ENCODE measurements at places on chromosomes 7 and 10.

GRCh38 chr10:95604630-95605029 is 43.5 kb upstream of the SORBS1 start:
- DNase-seq = no peak

DNA sequence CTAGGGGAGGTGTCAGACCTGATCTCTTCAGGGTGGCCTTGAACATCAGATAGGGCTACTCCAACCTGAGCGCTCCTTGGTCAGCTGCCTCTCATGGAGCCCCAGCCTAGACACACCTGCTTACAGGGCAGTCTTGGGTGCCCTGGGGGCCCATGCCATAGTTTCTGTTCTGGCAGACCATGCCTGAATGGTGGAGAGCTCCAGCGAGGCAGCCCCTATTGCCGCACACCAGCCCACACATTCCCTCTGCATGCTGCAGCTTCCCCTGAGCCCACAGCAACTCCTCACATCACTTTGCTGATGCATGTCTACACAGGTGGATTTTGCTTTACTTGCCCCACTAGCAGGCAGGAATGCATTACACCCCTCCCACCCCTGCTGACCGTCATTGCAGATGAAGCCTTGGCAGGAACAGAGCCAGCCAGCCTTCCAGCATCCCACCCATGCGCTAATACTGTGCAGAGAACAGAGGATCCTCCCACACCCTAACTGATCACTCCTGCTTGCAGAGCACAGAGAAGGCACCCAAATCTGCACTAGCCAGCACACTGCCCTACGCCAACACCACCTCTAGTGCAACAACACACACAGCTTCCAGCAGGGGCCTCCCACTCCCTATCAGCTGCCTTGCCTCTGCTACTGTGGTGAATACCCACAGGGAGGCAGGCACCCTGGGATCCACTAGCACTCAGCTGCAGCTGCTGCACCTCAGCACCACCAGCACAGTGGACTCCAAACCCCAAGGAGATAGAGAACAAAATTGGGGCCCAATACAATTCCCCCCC is 43.0 kb upstream of the GRM3 start:
- DNase-seq = no peak

- no peak for DNase-seq
Measured at GRCh38 chr7:99498546-99498944, 1.5 kb downstream of the ZNF394 start.

DNA sequence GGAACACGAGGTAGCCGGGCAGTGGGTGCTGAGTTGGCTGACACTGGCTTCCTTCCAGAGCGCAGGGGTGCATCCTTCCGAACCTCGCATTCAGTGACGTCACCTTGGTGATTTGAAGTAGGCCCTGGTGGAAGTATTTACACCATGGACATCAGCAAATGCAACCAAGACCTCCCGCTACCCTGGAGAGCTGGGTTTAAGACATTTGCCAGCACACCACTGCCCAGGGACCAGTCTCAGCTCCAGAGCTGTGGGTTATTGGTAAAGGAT is 106.4 kb upstream of the GPR26 start:
- DNase-seq = no peak

GRCh38 chr10:83536426-83536825 is 602.9 kb upstream of the GHITM start:
- no peak for DNase-seq

DNA sequence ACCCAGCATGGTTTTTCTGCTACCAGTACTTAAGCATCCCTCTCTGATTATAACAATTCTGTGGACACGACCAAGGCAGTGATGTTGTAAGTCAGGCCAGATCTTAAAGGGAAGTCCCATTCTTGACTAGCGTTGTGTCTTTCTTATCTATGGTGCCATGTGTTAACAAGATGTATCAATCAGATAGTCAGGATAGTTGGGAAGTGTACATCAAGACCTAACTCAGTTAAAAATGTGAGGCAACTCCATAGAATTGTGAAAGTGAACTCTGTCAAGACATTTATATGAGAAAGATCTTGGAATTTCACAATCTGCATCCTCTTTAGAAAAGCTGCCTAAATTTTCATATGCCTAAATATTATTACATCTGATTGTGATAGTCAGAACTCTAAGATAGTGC is 341.7 kb upstream of the SEMA3D start:
- no peak for DNase-seq

- no peak for DNase-seq
Measured at GRCh38 chr10:48502791-48503190, 102.1 kb downstream of the ARHGAP22 start.

DNA sequence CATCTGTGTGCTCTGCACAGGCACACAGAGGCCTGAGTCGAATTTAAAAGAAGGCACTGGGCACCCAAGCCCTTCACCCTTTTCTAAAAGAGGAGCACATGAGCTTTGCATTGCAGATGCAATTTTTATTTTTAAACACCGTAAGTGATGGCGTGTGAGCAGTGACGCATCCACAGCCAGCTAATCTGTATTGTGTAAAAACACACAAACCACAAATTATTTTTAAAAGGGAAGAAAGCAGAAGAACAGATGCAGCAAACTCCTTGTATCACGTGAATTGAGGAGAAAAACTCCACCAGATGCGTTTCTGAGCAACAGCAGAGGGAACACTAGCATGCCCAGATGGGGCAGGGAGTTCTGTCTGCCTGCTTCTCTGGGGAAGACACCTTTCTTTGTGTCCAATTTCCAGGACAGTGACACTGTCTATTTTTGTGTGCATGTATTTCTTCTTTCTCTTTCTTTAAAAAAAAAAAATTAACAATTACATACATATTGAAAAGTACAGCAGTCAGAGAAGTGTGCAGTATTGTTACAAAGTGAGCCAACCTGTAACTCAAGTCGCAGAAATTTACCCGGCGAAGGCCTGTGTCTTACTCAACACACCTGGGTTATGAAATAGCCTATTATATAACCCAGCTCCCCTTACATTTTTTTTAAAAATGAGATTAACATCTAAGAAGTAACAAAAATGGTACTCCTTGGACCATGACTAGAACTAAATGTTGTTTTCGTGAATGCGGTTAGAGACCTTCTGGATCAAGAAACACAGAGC is 39.2 kb downstream of the EEPD1 start:
- DNase-seq = no peak

DNA sequence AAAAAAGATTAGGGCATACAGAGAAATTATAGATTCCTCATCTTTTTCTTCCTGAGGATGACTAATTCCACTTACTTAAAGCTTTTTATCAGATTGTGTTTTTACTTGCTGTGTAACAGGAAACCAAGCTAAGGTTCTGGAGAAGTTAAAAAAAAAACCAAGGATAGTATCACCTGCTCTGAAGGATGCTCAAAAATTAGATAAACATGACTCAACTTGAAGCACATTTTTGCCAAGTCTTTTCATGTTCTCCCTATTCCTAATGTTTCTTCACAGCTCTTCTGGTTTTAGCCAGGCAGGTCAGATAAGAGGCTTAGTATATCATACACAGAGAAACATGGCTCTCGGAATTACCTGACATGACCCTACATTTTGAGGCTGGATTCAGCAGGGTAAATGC is 90.3 kb downstream of the CPEB3 start:
- DNase-seq = peak; percentile 8

DNA sequence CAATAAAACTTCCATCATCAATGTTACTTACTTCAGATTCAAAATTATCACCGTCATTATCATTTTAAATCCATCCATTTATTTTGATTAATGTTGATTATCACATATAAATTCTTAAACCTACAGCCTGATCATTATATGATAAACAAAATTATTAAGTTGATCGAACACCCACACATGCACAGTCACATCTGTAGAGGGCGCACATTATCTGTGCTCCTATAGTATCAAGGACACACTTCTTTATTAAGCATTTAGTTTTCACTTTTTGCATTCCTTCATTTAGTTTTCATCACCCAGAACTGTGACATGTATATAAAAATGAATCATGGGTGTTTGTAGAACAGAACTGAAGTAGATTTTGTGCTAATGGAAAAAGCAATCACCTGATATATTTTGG is 26.2 kb upstream of the ZNF716 start:
- no peak for DNase-seq

DNA sequence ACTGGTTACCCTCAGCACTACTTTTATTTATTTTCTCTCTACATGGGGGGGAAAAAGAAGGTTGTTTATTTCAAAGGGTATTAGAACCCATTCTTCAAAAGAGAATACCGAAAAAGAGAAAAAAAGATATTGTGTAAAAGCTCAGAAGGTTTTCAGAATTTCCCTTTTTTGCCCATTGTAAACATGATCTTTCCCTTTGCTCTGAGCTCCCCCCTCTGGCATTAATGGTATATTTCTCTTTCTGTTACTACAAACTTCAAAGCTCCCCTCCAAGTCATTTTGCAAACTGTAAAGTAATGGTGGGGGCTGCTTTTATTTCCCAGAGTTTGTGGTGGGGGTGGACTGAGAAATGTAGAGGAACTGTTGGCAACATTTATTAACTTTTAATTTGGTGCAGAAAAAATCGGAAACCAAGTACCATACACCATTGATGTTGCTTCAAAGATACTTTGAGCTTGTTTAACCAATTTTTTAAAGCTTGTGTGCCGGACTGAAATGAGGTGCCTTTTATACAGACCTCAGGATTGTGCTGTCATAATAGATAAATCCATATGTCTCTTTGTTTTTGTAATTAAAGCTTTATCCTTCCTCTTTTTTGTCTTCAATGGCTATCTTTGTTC is 181.5 kb downstream of the EXOC4 start:
- peak; percentile 16 for DNase-seq

- DNase-seq = no peak
Measured at GRCh38 chr10:28891058-28891713, 213.9 kb downstream of the BAMBI start.

DNA sequence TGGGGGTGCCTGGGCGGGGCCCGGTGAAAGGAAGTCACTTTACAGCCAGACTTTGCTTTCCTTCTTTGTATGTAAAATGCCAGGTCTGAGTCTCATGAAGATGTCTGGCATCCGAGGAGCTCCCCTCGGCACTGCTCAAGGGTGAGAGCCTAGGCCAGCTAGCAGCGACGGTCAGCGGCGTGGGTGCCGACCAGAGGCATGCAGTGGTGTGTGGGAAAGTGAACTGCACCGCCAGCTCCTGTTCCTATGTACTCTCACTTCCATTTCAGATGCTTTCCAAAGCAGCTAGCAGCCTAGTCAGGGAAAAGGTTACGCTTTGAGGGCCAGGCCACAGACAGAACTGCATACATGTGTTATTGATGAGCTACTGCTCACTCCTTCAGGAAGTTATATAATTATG is 172.8 kb downstream of the ZMYND11 start:
- DNase-seq = no peak

GRCh38 chr7:46485481-46486065 is 564.5 kb upstream of the IGFBP3 start:
- DNase-seq = no peak

DNA sequence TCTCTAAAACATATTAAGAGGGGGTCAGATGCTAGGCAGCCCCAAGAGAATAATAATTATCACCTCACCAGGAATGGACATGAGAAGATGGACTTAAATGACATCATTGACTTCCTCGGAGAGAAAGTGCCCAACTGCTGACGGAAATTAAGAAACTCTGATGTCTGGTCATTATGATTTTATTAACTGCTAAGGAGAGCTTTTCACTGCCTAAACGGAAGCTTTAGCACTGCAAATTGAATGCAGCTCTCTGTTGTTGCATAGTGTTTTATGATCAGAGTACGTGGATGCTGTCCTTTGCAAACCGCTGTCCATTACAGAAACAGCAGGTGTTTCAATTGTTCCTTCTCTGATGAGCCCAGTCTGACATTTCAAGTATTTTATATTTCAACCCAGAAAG is 89.4 kb upstream of the GALNT17 start:
- DNase-seq = no peak

- DNase-seq = no peak
Measured at GRCh38 chr10:80487421-80487785, 33.3 kb downstream of the TSPAN14 start.

DNA sequence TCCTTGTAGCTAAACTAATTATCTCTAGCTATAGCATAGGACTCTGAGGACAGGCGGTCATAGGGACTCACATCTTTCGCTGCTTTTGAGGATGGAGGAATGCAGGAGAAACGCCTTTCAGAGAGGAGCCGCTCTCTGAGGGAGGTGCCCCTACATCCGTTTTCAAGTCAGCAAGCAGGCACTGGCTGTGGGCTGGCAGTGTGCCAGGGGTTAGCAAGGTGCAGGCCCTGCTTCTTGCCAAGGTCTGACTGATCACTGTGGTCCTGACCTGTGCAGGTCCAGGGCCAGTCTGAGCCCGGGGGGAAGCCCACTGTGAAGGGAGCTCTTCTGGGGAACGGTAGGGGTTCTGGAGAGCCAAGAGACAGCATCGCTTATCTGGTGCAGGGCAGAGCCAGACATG is 89.4 kb downstream of the SH3PXD2A start:
- DNase-seq = no peak

GRCh38 chr7:77245015-77245755 is 45.6 kb upstream of the FGL2 start:
- no peak for DNase-seq

DNA sequence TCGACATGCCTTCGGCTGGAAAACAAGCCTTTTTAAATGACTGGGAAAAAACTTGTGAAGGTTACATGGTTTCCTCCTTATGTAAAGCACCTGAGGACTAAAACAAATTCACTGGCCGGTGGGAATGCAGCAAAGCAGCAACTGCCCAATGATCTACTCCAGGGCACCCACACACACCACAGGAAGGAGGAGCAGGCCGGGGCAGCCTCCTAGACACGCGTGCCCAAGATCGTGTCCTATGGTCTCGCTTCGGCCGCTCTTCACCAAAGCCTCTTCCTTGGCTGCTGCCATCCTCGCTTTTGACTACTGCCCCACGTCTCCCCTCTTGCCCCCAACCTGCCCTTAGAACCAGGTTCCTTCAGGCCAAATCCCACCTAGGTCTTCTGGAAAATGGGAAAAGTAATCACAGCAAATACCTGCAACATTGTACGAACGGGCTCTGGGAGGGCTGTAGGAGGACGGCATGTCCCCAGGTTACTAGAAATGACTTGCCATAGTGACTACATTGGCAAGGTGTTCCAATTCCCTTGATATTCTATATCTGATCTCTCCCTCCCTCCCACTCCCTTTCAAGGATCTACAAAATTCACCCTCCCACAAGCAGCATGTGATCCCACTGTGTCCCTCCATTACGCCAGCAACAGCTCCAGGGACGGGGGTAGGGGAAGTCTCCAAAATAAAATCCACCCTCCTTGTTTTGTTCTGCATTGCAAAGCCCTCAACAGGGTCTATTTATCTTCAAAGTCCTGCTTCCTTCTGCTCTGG is 84.9 kb downstream of the RNF216 start:
- DNase-seq = no peak

GRCh38 chr7:28407651-28408050 is 4.7 kb upstream of the CREB5 start:
- DNase-seq = no peak

DNA sequence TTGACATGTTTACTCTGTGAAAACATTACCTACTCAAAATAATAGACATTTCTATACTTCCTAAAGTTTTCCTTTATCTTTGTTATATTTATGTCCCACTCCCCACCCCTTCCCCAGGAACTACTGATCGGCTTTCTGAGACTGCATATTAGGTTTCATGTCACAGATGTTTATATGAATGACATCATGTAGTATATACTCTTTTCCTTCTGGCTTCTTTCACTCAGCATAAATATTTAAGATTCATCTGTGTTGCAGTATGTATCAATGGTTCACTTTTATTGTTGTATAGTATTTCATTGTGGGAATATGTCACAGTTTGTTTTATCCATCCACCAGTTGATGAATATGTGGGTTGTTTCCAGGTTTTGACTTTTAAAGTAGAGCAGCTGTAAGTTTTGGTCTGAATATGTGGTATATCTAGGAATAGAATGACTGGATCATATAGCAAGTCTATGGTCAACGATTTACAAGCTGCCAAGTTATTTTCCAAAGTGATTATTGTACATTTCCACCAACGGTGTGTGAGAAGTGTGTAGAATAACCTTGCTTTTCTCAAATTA is 73.8 kb upstream of the CAV2 start:
- DNase-seq = no peak

- no peak for DNase-seq
Measured at GRCh38 chr10:1643161-1643907, 94.0 kb downstream of the ADARB2 start.

Measured in dermis microvascular lymphatic vessel endothelial cell (primary cell).